Mesenteric fat pad (tissue), 1 donor: ENCODE measurements at places on chromosomes 5 and 9. TPM values are rescaled to one million over a fixed set of nuclear protein-coding genes. Genes with fewer than 3 reads are reported as not detected.

DNA sequence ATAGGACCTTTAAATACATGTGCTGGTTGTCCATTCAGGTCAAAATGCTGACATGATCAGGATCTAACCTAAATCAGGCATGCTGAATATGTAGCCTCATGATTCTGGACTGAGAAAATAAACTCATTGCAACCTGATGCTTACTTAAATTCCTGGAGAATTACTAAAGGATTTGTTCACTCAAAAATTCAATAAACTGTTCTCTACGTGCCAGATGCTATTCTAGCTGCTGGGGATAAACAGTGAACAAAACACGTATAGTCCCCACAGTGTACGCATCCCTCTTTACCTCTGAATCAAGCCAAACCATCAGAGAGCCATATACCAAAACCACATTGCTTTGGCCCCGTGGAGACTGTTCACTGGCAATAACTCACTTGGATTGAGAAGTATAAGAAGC is 6.1 kb downstream of the SCAI start:
- DNase-seq = no peak

SLC6A18 gene
- not detected for total RNA-seq

GRCh38 chr5:61808909-61809308 is 476.9 kb downstream of the ZSWIM6 start:
- no peak for DNase-seq

ODF2 gene
- total RNA-seq = 18.6 TPM

- DNase-seq = no peak
Observed at GRCh38 chr5:168390491-168390890, 95.8 kb upstream of the RARS1 start.

DNA sequence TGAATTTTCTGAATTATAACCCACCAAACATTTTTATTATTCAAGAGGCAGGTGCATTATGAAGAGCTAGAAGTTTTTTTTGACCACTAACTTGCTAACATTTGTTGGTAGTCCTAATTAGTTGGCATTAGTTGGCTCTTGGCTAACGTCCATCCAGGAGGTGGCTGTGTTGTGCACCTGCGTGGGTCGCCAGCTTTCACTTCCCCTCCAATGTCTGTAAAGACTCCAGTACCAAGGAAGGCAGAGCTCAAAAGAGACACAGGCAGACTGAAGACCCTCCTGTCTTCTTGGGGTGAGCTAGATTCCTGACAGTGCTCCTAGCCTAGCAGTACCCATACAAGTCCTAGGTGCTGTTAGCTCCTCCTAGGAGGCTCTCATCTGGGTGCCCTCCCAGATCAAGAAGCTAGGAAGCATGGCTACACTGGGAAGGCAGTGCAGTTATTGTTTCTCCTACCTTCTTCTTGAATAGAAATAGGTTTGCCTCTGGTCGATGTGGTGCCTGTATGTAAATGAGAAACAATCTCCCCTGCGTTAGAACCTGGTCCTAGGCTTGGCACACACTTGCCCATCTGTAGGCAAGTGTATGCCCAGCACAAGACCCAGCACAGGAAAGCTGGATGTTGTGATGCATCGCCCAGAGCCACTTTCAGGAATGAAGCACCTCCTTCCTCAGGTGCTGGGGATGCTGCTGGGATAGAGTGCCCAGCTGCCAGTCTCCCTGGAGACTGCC is 190.9 kb downstream of the ICE1 start:
- no peak for DNase-seq

GRCh38 chr9:135821116-135821515 is 86.2 kb downstream of the CAMSAP1 start:
- peak; percentile 83 for DNase-seq

DNA sequence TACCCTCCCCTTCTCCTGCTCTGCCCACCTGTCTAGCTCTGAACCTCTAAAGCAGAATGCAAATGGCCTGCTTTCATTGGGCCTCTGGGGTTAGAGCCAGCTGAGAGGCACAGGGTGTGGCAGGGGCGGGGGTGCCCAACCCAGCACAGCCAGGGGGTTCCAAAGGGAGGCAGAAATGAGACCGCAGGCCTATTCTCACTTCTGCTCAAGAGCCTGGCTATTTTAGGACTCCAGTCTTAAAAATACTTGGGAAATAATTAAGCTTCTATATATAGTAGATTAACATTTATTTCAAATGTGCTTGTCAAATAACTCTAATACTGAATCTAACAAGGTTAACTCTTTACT is 5.7 kb downstream of the QSOX2 start:
- no peak for DNase-seq
